Mesenchymal stem cell (in vitro differentiated cells and primary cell): ENCODE measurements at places on chromosomes 12 and 14.
A peak's percentile ranks its signal among the peaks of the same experiment; 100 is the strongest.

- no peak for DNase-seq
These were observed 63.7 kb upstream of the DDX11 start for GRCh38 chr12:31009976-31010375.

GRCh38 chr14:95006051-95006450 is 151.3 kb downstream of the DICER1 start:
- no peak for DNase-seq

DNA sequence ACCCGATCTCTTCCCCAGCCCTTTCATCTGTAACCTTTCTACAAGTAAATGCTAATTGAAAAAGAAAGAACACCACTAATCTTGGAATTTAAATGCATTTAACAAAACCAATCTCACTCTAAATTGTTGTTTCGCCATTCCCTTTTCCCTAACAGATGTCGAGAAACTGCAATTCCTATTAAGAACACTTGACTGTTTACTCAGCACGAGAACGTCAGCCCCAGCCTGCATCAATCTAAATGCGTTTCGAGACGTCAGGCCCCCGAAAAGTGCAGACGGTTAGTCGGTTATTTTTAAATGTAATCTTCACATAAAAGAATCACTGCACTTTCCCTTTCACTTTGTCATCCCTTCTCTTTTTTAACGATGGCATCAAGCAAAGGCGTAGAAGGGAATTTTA is 837.6 kb downstream of the VRK1 start:
- DNase-seq = no peak

GRCh38 chr12:47799357-47799955 is 20.2 kb downstream of the HDAC7 start:
- no peak for DNase-seq

GRCh38 chr12:38664661-38665269 is 240.6 kb downstream of the CPNE8 start:
- DNase-seq = peak; percentile 33

GRCh38 chr14:39956372-39956771 is 524.1 kb upstream of the FBXO33 start:
- no peak for DNase-seq

DNA sequence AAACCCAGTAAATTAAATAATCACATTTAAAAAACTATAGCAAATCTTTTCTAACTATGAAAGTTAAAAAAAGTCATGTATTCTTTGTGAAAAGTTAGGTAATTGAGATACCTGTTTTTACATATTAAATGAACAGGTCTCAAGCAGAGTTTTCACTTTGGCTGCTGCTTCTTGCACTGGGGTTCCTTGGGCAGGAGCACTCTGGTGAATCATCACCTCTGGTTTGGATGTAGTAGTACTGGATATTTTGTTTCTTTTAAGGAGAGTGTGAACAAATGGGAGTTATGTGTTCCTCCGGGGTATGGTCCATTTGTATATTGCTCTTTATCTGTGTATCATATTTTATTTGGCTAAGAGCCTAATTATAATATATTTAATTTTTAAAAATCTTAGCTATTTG is 82.7 kb downstream of the FUT8 start:
- peak; percentile 10 for DNase-seq

GRCh38 chr14:70702161-70702560 is 60.4 kb downstream of the TTC9 start:
- no peak for DNase-seq

DNA sequence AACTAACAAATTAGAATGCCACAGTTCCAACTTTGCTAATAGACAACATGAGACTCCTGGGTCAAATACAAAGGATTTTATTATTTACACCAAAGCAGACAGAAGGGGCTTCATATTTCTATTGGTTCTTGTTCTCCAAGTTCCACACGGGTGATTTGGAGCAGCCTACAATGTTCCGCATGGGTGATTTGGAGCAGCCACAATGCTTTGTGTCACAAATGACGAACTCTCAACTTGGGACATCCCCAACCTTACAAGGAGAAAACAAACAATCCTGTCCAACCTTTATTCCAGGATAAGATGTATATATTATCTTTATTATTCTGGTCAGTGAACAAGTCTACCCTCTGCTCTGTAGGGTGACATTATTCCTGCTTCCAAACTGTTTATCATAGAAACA is 694.3 kb upstream of the MGAT4C start:
- no peak for DNase-seq

- no peak for DNase-seq
These were observed 27.7 kb downstream of the FIGNL2 start for GRCh38 chr12:51820526-51821439.

DNA sequence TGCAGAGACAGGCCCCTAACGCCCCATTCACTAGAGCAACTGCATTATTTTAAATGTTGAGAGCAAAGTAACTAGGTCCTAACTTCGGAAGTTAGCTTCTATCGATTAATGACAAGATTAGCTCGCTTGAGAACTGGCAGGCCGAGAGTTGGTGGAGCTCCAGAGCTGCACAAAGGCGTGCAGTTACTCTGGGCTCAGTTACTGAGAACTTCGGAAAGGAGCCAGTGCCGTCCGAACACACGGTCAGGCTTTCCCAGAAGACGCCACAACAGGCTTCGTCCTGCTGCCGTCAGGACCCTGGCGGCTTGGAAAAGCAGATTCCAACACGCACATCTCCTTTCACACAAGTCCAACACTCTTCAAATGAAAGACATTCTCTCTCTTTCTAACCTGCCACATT is 45.4 kb upstream of the TESC start:
- DNase-seq = no peak
